SK-MEL-5 (cell line): ENCODE measurements at places on chromosomes 7 and 10. TPM values are rescaled to one million over a fixed set of nuclear protein-coding genes. Genes with fewer than 3 reads are reported as not detected.

The AIFM2 gene
- 8.1 and 8.2 TPM in 2 replicates for total RNA-seq

DNA sequence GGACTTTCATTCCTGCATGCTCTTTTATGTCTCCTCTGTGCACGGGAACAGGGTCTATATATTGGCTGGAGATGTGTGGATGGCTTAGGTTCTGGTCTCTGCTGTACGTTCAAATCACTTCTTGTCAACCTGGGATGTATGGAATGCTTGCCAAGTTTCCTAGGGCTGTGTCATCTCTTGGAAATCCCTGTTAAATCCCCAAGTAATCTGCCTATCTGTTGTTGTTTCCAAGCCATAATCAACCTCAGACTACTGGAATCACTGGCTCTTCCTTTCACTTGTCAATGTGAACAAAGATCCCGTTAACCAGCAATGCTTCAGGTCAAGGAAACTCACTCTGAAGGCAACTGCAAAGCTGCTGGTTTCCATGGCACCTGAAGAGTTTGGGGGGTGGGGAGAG, 93.3 kb upstream of the FAM171A1 start:
- DNase-seq, result no peak

The ADARB2 gene
- 0.56 and 0.90 TPM in 2 replicates for total RNA-seq

The ZMIZ2 gene
- 5.3 and 5.4 TPM in 2 replicates for total RNA-seq

DNA sequence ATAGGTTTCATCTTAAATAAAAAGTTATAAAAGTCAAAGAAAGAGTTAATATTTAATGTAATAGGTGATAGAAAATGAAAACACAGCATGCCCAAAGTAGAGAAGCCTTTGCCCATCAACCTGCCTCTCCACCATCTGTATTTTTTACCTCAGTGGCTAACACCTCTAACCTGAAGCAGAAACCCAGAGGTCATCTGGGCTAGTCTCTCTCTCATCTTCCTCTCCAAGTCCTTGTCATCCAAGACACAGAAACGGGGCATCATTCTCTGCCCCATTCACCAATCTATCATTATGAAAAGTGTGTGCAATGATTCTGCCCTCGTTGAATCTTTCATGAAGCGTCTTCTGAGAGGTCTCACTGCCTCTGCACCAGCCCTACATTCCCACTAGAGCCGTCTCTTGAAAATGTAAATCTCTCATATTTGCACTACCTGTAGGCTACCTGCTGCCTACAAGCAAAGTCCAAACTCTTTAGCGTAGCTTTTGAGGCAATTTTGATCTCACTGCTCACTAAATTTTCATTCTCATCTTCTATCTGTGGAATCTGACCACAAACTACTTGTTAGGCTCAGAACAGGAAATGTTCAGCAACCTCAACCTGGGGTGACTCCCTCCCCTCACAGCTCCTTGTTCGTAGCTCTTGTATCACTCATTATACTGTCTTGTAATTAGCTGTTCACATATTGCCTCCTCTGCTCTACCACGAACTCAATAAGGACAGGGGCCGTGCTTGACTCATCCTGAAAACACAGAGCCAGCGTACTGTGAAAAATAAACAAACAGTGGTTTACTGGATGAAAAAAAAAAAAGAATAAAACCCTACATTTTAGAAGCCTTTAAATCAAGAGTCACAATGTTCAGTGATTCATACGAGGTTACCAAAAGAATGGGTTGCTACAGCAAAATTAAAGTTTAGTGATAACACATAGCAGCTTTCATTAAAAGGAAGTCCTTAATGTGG, 83.1 kb downstream of the CTNNA3 start:
- DNase-seq, result no peak

DNA sequence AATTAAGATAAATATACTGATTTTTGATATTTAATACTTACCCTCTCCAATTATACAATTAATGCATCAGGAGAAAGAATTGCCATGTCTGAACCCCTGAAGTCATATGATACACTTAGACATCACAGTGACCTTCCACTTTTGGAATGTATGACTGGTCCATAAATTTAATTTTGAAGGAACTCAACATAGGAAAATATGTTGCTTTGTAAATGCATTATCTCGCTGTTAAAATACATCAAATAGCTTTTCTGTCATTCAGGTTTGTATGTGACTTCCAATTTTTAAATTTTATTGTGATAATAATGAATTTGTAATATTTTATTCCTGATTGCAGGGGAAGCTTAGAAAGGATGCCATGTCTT, 631.9 kb upstream of the ANKRD30A start:
- DNase-seq, result no peak

DNA sequence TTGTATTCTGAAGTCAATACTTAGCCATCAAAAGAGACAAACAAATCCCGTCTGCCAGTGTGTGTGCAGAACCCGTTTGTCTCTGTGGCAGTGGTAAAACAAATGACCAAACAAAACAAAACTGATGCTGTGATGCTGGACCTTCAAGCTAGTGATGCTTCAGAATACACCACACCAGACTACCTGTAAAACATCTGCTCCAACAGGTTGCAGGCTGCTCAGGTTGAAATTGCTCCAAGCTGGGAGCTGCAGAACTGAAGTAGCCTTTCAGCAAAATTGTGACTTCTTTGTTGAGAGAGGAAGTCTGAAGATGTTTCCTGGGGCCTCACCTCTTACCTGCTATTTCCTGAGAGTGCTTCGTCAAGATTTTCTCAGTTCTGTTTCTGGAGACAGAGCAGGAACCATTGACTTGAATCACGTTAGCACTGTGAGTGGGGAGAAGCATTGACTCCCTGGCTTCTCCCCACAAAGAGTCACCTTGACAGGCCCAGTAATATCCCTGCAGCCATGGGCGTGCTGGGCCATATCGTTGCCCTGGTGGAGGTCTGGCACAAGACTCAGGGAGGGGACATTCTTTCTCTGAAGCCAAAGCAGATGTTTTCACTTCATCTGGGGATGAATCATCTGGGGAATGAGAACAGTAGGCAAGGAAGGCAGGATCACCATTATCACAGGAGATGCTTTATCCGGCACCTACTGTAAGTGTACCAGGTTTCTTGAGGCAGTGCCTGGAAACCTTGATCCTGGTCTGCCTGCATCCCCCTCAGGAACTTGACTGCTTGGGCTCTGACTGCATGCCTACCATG, 80.2 kb downstream of the RBM20 start:
- DNase-seq, result no peak

DNA sequence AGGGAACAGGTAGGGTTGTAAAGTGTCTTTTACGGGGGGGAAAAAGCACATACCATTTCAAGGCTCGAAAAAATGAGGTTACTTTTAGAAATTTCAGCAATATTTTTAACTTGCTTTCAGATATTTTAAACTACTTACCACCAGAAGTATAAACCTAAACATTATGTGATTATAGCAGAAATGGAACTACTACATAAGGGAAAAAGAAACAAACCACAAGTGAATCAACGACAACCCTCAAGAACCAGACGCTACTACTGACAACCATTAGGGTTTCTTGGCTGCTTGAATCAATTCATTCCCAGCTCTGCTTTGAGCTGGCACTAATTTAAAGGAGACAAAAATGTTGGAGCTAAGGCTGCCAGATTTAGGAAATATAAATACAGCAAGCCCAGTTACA, 80.1 kb downstream of the ZFAND4 start:
- DNase-seq, result no peak

DNA sequence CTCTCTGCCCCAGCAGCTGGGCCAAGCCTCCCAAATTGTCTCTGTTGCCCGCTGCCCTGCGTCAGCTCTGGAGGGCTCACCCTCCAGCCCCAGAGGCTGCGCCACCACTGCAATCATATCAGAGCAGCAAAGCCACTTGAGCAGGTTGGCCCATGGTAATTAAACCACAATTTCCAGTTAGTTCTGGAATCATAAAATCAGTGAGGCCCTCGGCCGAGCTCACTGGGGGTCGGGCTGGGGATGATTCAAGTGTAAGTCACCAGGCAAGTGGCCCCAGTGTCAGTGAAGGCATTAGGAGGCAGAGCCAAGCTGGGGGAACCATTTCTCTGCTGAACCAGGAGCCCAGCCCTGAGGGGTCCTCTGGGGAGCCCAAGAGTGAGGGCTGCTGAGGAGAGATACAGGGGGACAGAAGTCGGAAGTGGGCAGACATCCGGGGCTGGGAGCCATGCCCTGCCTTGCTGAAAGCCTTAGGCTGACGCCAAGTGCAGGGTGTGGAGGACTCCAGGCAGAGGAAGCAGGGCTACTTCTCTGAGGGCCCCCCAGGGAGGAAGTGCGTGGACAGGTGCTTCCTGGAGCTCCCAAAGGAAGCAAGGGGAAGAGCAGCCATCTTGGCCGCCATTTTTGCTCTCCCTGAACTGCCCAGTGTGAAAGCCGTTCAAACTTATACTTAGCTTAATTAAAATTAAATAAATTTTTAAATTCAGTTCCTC, 29.5 kb upstream of the SLC29A3 start:
- DNase-seq, result no peak

The SLC13A1 gene
- not detected in 2 replicates for total RNA-seq

DNA sequence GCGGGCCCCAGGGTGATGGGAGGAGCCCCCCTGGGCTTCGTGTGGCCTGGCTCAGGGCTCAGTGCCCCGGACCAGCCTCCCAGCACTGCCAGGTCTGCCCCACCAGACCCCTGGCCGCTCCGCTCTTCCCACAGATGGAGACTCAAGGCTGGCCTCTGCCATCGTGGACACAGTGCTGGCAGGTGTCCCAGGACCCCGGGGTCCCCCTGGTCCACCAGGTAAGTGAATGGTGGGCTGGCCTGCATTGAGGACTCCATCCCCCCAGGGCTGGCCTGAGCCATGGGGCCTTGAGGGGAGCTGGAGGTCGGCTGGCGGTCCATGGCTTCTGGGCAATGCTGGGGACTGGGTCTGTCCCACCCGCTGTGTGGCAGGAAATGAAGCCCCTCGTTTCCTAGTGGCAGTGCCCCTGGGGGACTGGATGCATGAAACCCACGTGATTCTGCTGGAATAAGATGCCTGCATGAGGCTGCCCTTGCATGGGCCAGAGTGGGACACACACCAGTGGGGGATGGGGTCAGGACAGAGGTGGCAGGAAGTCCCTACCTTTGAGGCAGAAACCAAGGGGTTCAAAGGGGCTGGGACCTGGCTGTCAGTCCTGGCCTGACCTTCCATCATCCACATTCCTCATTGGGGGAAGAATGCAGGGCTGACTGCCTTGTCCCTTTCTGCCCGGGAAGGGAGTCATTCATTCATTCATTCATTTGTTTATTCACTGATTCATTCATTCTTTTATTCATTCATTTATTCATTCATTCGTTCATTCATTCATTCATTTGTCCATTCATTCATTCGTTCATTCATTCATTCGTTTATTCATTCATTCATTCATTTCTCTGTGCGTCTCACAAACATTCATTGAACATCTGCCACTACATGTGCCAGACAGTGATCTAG, 81.8 kb downstream of the MYL10 start:
- no peak for DNase-seq

DNA sequence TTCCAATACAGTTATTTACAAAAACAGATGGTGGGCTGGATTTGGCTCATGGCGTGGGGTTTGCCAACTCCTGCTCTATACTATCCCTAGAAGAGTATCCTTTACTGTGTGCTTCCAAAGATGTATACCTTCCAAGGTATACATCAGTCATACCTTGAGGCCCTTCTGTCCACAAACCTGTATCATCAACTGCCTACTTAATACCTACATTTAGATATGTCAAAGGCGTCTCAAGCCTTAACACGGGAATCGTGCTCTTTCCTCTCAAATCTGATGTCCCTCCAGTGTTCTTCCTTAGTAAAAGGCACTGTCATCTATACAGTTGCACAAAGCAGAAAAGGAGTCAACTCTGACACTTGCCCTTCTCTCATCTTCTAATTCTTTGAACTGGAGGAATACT, 36.9 kb downstream of the NAMPT start:
- no peak for DNase-seq

DNA sequence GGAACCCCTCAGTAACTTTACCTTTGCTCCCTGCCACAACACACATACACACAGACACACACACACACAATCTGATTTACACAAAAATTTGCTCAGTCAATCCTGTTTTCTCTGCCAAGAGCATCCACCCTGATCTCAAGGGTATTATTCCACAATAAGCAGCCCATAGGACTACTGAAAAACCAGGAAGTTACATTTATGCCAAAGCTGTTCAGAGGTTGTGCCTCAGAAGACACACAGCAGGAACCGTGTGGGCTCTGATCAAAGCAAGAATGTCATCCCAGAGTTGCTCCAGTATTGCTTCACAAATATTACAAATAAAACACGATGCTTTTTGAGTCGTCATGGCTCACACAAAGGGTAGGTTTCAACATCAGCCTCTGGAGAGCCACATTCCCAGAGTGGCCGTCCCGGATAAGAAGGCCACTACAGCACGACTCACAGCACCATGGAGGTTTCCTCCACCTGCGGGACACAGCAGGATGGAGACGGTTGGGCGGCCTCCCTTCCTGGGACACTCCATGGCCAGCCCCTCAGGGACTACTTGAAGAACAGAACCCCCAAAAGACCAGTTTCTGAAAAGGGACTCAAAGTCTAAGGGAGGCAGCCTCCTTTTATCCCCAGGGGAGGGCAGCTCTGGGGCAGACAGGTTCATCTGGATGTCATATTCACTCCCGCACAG, 1.6 kb downstream of the AIFM2 start:
- DNase-seq, result no peak

The TM9SF3 gene
- 47.1 and 54.6 TPM in 2 replicates for total RNA-seq

DNA sequence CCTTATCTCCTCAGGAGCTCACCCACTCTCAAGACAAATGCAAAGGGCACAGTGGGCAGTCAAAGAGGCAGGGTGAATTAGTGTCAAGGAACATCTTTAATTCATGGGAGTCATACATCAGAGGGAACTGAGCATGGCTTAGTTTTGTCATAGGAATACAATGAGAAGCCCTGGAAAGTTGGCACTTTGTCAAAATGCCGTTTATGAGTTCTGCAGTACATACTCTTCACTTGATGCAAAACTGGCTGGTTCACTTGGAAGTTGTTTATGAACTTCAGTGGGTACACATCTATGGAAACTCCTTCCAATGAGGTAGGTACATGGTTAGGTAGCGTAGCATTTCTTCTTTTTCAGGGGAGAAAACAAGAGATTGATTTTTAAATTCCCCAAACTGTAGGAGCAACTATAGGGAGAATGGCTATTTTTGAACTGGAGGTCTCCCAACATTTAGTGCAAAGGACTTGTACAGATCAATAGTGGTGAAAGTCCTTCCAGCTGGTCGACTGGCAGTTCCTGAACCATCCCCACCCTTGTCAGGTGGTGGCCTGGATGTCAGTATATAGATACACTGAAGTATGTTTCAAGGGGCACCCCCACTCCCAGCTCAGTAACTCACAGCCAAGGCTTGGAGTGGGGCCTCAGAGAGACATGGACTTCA, 580.5 kb downstream of the REEP3 start:
- no peak for DNase-seq

- DNase-seq, result no peak
Observed at GRCh38 chr7:32163896-32164295, 93.7 kb upstream of the PDE1C start.

The CLDN3 gene
- not detected in 2 replicates for total RNA-seq

GRCh38 chr7:121298831-121299239, 30.0 kb upstream of the WNT16 start:
- DNase-seq, result no peak
